H1 (cell line): ENCODE measurements at places on chromosomes 4 and X.

- no peak overlapping the region for H3K4me3 ChIP-seq
- no peaks in the 10 kb centered on the region for H3K27me3 ChIP-seq
- H3K27ac ChIP-seq = no peak overlapping the region
- no peaks in the 10 kb centered on the region for H3K36me3 ChIP-seq
These were observed 16.0 kb downstream of the ZNF185 start for GRCh38 chrX:152913910-152914309.

- H3K36me3 ChIP-seq = no peaks in the 10 kb centered on the region
- H3K4me3 ChIP-seq = no peak overlapping the region
- H3K4me1 ChIP-seq = no peaks in the 10 kb centered on the region
- DNase-seq = no peak
These were observed 57.5 kb upstream of the C1QTNF7 start for GRCh38 chr4:15370296-15370695.

GRCh38 chr4:64174247-64174882 lies 234.9 kb downstream of the TECRL start:
- no peak overlapping the region for H3K27ac ChIP-seq
- no peaks in the 10 kb centered on the region for H3K36me3 ChIP-seq
- H3K27me3 ChIP-seq = no peaks in the 10 kb centered on the region

- DNase-seq = no peak
- no peak overlapping the region for H3K27ac ChIP-seq
- no peaks in the 10 kb centered on the region for H3K36me3 ChIP-seq
- no peaks in the 10 kb centered on the region; the same call in 1 of the 2 replicates for H3K27me3 ChIP-seq
- H3K4me3 ChIP-seq = no peak overlapping the region
- H3K4me1 ChIP-seq = peaks cover 3% of the 10 kb centered on the region; the same call in 1 of the 2 replicates
These were observed 226.1 kb downstream of the QDPR start for GRCh38 chr4:17285747-17286146.

DNA sequence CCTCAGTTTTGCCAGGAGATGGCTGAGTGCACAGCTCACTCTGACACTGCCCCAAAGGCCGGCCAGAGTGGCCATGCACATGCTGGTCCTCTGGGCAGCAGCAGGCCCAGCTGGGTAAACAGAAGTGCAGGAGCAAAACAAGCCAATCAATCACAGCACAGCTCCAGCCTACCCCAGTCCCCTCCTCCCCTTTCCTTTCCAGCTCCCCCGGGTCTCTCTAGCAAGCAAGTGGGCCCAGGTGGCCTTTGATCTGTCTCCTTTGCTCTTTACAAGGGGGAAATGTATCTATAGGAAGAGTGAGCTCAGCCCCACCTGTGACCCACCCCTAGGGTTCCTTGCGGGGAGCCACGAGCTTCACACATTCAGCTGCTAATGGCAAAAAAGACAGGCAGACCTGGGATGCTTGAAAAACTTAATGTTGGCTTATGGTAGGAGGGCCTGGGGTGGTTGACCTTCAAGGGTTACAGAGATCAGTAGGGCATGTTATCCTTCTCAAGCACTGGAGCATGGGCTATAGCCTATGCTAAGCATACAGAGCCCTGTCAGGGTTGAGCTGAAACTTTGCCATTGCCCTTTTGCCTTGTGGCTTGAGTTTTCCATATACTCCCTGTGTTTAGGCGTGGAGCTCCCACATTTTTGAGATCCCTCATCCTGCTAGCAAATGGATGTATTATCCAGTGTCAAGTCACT lies 57.8 kb upstream of the PLAC1 start:
- no peak for DNase-seq
- no peak overlapping the region for H3K4me3 ChIP-seq
- no peaks in the 10 kb centered on the region for H3K36me3 ChIP-seq
- H3K27me3 ChIP-seq = no peaks in the 10 kb centered on the region
- H3K4me1 ChIP-seq = peaks cover 4% of the 10 kb centered on the region

DNA sequence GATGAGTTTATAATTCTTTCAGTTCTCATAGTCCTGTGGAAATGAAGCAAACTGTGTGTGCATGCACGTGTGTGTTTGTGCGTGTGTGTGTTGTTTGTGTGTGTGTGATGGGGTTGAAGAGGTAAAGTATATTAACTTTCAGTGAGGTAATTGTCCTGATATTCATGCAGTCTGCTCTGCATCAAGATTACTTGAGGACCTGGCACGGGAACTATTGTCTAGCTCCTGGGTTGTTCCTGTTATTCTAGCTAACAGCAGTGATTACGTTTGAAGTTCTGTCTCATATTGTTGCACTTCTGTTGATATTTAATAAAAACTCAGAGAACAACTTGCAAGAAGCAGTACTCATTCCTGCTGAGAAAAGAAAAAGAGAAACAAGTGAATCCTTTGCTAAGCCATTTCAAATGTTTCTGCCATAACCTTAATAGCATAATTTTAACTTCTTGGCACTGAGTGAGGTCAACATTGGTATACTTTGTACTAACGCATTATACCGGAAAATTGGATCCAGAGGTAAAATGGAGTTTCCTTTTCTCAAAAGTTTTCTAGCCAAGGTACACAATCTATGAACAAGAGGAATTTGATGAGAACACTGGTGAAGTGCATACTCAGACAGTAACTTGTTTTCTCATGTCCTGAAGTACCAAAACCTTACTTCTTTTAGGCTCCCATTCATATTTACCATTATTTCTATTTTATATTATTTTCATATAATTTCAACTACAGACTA lies 113.2 kb downstream of the SPCS3 start:
- no peak for DNase-seq
- H3K27ac ChIP-seq = no peak overlapping the region
- no peaks in the 10 kb centered on the region for H3K36me3 ChIP-seq
- H3K4me1 ChIP-seq = no peaks in the 10 kb centered on the region
- no peak overlapping the region for H3K4me3 ChIP-seq
- H3K27me3 ChIP-seq = no peaks in the 10 kb centered on the region

- H3K4me1 ChIP-seq = no peaks in the 10 kb centered on the region
- no peak overlapping the region for H3K27ac ChIP-seq
- H3K27me3 ChIP-seq = no peaks in the 10 kb centered on the region
- no peak overlapping the region for H3K4me3 ChIP-seq
These were observed 172.5 kb upstream of the FMR1 start for GRCh38 chrX:147739196-147739595.

- peaks cover 3% of the 10 kb centered on the region for H3K4me1 ChIP-seq
- no peaks in the 10 kb centered on the region; the same call in 1 of the 2 replicates for H3K36me3 ChIP-seq
- no peak overlapping the region for H3K27ac ChIP-seq
- no peaks in the 10 kb centered on the region for H3K27me3 ChIP-seq
These were observed 15.6 kb downstream of the DCK start for GRCh38 chr4:71009086-71009485.

GRCh38 chr4:99221980-99222379 lies 2.9 kb upstream of the ADH6 start:
- peaks cover 2% of the 10 kb centered on the region; the same call in 1 of the 2 replicates for H3K4me1 ChIP-seq
- no peaks in the 10 kb centered on the region for H3K36me3 ChIP-seq
- no peak overlapping the region for H3K27ac ChIP-seq
- DNase-seq = no peak
- H3K27me3 ChIP-seq = no peaks in the 10 kb centered on the region

GRCh38 chr4:96497621-96498020 lies 657.7 kb downstream of the PDHA2 start:
- no peak overlapping the region for H3K4me3 ChIP-seq
- H3K36me3 ChIP-seq = no peaks in the 10 kb centered on the region
- no peaks in the 10 kb centered on the region for H3K4me1 ChIP-seq
- H3K27ac ChIP-seq = no peak overlapping the region
- no peak for DNase-seq

DNA sequence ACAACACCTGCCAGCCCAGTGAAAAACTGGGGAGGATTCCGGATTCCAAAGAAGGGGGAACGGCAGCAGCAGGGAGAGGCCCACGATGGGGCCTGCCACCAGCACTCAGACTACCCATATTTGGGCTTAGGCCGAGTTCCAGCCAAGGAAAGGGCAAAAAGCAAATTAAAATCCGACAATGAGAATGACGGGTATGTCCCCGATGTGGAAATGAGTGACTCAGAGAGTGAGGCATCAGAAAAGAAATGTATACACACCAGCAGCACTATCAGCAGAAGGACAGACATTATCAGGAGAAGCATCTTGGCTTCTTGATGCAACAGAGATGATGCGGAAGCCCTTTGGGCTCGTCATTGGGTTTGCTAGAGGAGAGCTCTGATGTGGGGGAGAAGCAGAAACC lies 62.4 kb downstream of the JADE1 start:
- peaks cover 67% of the 10 kb centered on the region for H3K36me3 ChIP-seq
- no peak for DNase-seq
- H3K27ac ChIP-seq = no peak overlapping the region

- no peaks in the 10 kb centered on the region for H3K36me3 ChIP-seq
- DNase-seq = no peak
- no peaks in the 10 kb centered on the region for H3K4me1 ChIP-seq
- H3K27ac ChIP-seq = no peak overlapping the region
These were observed 38.8 kb downstream of the RAB40A start for GRCh38 chrX:103480526-103480925.

DNA sequence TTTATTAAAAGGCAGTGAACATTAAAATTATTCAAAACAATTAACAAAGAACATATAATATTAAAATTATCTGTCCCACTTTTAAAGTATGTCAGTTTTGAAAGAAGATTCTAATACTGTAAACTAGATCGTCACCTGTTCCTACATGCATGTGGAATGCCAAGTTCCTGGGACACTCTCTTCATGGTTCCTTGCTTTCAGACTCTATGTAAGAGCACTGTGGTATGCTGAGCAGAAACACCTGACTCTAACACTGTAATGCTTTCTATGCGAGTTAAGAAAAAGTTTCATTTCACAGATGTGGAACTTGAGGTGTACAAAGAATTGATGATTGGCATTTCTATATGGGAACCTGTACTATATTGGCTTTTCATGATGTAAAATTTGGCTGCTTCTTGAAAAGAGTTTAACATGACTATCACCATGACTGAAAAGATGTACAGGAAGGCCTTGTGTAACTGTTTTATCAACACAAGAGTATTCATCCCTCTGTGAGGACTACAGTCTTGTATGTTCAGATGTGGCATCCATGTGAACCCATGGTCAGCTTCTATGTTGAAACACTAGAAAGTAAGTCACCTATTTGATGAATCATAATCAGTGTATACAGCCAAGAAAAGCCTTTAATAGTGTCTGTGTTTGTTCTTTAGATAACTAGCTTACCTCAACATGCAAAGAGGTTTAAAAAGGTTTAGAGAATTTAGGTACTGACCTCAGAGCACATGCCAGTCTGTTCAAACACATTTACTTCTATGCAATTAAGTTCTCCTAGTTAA lies 354.5 kb downstream of the ARHGAP24 start:
- no peaks in the 10 kb centered on the region for H3K36me3 ChIP-seq
- H3K27me3 ChIP-seq = no peaks in the 10 kb centered on the region
- no peak overlapping the region for H3K4me3 ChIP-seq
- no peak for DNase-seq
- peaks cover 15% of the 10 kb centered on the region for H3K4me1 ChIP-seq

GRCh38 chr4:53932796-53933610 lies 131.4 kb downstream of the CHIC2 start:
- H3K27me3 ChIP-seq = no peaks in the 10 kb centered on the region; the same call in 1 of the 2 replicates
- H3K36me3 ChIP-seq = no peaks in the 10 kb centered on the region
- H3K4me1 ChIP-seq = no peaks in the 10 kb centered on the region
- no peak overlapping the region for H3K4me3 ChIP-seq
- DNase-seq = no peak

- H3K27ac ChIP-seq = no peak overlapping the region
- H3K4me3 ChIP-seq = no peak overlapping the region
- no peaks in the 10 kb centered on the region for H3K27me3 ChIP-seq
These were observed 66.7 kb downstream of the COQ2 start for GRCh38 chr4:83217721-83218522.

DNA sequence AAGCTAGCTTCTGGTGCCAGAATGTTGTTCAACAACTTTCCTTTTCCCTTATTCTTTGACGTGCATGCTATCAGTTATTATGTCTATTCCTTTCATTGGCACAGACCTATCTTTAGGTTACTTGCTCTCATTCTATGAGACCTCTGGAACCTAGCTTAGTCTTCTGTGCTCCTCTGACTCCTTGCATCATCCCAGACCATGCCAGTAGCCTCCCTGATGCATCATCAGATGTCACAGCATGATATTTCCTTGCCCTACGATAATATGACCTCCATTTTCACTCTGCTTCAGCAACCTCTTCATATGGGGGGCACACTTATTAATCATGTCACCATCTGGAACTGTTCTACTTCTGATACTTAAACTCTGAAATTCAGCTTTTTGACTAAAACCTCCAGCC lies 37.2 kb downstream of the CLCN5 start:
- no peak overlapping the region for H3K4me3 ChIP-seq
- no peaks in the 10 kb centered on the region for H3K27me3 ChIP-seq
- H3K36me3 ChIP-seq = no peaks in the 10 kb centered on the region
- DNase-seq = no peak

DNA sequence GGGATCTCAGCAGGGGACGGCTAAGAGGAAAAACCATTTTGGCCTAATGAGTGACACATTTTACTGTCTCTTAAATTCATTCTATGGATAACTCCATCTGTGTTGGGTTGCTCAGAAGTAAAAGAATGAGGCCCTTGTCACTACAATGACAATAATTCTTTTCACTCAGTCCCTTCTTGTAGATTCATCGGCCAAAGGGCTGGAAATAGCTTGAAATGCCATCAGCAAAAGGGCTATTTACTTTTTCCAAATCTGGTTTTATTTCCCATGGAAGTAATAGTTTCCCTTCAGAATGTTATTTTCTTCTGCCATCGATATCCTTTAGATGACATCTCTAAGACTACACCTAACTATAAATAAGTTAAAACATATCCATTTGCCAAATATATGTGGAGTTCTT lies 7.4 kb downstream of the MEPE start:
- H3K4me3 ChIP-seq = no peak overlapping the region
- H3K36me3 ChIP-seq = no peaks in the 10 kb centered on the region
- peaks cover 4% of the 10 kb centered on the region for H3K4me1 ChIP-seq
- DNase-seq = no peak

- DNase-seq = no peak
- H3K4me3 ChIP-seq = no peak overlapping the region
- H3K27ac ChIP-seq = no peak overlapping the region
- H3K36me3 ChIP-seq = no peaks in the 10 kb centered on the region
- H3K27me3 ChIP-seq = no peaks in the 10 kb centered on the region
- no peaks in the 10 kb centered on the region for H3K4me1 ChIP-seq
These were observed 9.0 kb upstream of the RPL34 start for GRCh38 chr4:108611365-108611764.

GRCh38 chrX:856566-857290 lies 226.1 kb downstream of the SHOX start:
- no peaks in the 10 kb centered on the region for H3K4me1 ChIP-seq
- no peak overlapping the region for H3K27ac ChIP-seq
- H3K27me3 ChIP-seq = no peaks in the 10 kb centered on the region
- no peak overlapping the region for H3K4me3 ChIP-seq

GRCh38 chr4:147638942-147639341 lies 21.7 kb downstream of the TMEM184C start:
- no peak overlapping the region for H3K4me3 ChIP-seq
- no peak for DNase-seq
- H3K27me3 ChIP-seq = no peaks in the 10 kb centered on the region
- no peaks in the 10 kb centered on the region for H3K4me1 ChIP-seq
- no peak overlapping the region for H3K27ac ChIP-seq
